ENCODE measurements at places on chromosomes 6 and 20.

DNA sequence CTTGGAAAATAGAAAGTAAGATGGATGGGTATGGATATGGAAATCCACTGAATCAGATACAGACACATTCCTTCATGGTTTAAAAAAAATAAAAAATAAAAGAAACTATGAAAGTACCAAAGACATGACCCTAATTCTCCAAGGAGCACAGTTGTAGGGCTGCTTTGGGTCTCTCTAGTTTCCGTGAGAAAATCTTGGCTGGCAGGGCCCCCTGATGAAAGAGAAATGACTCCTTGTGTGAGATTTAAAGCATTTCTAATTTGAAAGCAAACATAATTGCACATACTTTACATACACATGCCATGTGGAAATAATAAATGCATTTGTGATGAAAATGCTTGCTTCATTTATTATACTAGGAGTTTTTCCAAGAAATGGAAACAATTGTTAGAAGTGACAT lies 593.9 kb upstream of the BTBD3 start:
- DNase-seq: no peak

GRCh38 chr6:55674672-55675071 lies 95.7 kb upstream of the HMGCLL1 start:
- DNase-seq: no peak

DNA sequence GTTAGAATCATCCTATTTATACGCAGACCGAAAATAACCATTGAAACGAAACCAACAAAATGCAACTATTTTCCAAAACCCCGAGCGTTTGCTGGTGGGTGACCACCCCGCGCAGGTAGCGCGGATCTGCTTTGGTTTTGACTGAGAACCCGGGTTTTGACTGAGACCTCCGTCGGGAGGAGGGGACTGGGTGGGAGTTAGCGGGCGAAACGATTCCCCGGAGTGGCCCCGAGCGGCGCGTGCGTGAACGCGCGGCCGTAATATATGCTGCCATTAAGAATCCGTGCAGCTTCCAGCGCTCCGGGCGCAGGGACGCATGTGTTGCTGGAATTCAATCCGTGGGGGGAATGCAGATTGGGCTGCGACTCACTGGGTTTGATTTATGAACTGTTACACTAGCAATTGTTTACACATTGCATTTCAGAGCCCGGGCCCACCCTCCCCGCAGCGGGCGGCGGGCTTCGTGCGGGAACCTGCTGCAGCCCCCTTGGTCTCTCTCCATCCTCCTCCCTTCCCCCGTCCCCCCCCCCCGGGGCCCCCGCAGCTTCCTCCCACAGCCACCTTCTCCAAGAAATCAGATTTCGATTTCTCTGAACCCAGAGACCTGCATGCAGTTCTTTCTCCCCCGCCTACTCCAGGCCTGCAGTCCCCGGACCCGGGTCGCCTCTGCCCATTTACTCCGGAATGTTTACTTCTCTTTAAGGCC lies 9.9 kb downstream of the NRN1 start:
- DNase-seq: no peak

- DNase-seq: no peak
These were observed 48.5 kb downstream of the KIF13A start for GRCh38 chr6:17938901-17939300.

GRCh38 chr6:138920906-138921305 lies 67.1 kb downstream of the REPS1 start:
- DNase-seq: no peak

DNA sequence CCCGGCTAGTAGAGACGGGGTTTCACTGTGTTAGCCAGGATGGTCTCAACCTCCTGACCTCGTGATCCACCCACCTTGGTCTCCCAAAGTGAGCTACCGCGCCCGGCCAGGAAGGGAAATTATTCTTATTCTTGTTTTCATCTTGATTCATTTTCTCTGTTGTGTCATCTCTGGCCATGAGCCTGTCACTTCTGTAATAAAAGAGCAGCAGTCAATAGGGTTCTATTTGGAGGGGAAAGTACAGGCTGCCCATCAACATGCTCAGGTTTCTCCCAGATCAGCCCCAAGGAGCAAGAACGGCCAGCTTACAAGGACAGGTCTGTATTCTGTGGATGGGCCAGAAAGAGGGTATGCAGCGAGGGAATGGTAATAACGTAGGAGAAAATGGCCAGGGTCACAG lies 345.0 kb downstream of the PREX1 start:
- DNase-seq: no peak

DNA sequence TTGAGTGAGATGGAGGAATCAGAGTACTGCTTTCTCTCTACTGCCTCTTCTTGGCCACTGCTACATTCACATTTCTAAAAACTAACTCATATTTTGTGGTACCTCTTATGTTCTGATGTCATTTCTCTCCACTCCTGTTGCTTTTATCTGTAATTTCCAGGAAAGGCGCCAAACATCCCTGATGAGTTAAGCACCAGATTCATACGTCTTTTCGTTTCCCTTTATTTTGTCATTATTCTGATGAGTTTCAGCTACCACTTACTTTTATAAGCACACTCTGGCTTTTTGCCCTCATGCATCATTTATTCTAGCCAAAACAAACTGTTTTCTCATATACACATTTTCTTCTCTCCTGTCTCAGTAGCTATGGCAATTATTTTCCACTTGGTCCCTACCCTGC lies 680.0 kb downstream of the RNF144B start:
- no peak for DNase-seq

GRCh38 chr6:112801468-112802080 lies 454.4 kb downstream of the RFPL4B start:
- no peak for DNase-seq

GRCh38 chr20:57904314-57905105 lies 194.7 kb upstream of the PMEPA1 start:
- no peak for DNase-seq

GRCh38 chr20:2984028-2984501 lies 59.4 kb upstream of the GNRH2 start:
- DNase-seq: no peak

- DNase-seq: peak; percentile 30
These were observed at the start of gene ASCC3 for GRCh38 chr6:100880853-100881706. Gene ASCC3, minus strand, starts transcription at chr6:100881329. Its CDS starts 13,332 bp downstream, at chr6:100867997.

GRCh38 chr20:13338999-13339411 lies 117.9 kb downstream of the ISM1 start:
- no peak for DNase-seq

- DNase-seq: no peak
These were observed 143.6 kb downstream of the DST start for GRCh38 chr6:56499095-56499494.

GRCh38 chr6:168606722-168607121 lies 165.7 kb downstream of the SMOC2 start:
- DNase-seq: no peak

DNA sequence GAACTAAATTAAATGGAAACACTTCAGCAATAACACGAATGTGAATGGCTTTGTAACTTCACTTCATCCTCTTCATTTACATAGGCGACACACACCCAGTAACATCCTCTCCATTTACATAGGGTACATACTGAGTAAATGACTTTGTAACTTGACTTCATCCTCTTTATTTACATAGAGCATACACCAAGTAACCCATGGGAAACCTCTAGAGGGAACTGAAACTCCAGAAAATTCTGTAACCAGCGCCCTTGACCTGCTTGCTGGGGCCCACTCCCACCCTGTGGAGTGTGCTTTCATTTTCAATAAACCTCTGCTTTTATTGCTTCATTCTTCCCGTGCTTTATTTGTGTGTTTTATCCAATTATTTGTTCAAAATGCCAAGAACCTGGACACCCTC lies 81.6 kb upstream of the OPRM1 start:
- no peak for DNase-seq

DNA sequence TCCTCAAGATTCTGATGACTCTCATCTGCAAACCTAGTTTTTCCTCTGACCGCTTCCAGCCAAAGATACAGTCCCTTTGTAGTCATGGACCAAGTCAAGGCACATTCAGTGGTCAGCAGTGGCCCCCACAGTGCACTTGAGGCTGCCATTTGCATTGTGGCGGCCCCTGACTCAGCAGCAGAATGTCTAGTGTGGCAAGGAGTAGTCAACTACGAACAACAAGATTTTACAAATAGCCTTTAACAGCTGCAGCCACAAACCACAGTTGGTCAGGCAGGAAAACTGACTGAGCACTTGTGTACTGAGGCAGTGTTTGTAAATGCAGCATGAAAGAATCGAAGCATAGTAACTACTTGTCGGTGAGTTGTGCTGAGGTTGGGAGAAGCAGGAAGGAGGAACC lies 49.6 kb downstream of the SLC2A12 start:
- DNase-seq: no peak

- DNase-seq: no peak
These were observed 3.9 kb upstream of the CST9 start for GRCh38 chr20:23609486-23610109.

- no peak for DNase-seq
These were observed 222.1 kb upstream of the SULF2 start for GRCh38 chr20:48007351-48007750.

- DNase-seq: no peak
These were observed 10.0 kb upstream of the DTNBP1 start for GRCh38 chr6:15672818-15673217.

- DNase-seq: no peak
These were observed 38.3 kb downstream of the SNX3 start for GRCh38 chr6:108222504-108222903.

DNA sequence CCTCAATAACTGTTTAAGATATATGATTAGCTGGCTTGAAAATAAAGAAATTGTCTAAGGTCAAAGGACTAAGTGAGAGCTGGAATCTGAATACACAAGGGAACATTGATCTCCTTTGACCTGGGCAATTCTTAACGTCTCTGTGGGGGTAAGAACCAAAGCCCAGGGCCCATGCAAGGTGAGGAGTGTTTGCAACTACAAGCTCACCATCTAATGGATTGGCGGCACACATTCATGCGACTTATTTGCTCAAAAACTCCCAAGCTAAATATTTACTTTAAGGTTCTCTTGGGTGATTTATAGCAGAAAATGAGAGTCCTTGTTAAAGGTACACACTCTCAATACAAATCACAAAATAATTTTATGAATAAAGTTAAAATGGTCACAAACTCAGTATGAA lies 392.0 kb upstream of the FLRT3 start:
- no peak for DNase-seq

- no peak for DNase-seq
These were observed 52.4 kb downstream of the TMEM242 start for GRCh38 chr6:157270916-157271315.

DNA sequence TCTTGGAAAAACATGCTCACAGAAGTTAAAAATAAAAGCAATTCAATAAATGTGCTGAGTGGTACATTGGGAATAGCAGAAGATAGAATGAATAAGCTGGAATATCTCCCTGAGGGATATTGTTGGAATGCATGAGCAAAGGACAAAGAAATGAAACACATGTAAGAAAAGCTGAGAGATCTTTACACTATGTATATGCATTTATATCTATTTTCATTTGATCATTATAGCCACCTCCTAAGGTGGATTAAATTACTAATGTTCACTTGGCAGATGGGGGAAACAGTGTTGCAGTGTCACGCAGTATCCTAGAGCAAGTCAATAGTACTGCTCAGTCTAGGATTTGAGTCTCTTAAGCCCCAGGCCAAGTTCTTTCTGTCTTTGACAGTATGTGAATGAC lies 542.0 kb upstream of the MARCKS start:
- no peak for DNase-seq

DNA sequence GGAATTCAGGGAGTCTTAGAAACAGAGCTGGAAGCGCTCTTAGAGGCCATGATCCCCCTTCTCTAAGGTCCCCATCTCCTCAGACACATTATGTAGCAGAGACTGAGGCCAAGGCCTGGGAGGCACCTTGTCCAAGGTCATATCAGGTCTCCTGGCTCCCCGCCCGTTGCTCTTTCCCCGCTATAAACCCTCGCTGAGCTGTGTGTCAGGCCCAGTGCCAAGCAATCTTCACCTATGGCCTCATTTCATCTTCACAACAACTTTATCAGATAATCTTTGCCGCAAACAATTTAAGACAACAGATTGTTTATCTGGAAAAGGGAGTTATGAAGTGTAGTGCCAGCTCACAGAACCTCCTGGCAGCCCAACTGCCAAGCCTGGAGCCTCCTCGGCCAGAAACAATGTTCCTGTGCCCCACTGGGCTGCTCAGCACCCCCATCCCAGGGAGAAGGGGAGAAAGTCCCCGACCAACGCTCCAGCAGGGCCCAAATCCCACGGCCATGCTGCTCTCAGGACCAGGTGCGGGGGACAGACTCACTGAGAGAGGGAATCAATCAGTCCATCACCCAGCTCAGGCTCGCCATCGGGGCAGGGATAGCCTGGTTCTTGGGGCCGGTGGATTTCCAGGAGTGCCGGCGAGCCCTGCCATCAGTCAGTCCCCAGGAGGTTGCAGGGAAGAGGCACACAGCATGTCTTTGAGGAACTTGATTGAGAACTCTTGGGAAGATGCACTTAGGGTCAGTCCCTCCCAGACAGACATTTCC lies 16.9 kb upstream of the FANCE start:
- no peak for DNase-seq

DNA sequence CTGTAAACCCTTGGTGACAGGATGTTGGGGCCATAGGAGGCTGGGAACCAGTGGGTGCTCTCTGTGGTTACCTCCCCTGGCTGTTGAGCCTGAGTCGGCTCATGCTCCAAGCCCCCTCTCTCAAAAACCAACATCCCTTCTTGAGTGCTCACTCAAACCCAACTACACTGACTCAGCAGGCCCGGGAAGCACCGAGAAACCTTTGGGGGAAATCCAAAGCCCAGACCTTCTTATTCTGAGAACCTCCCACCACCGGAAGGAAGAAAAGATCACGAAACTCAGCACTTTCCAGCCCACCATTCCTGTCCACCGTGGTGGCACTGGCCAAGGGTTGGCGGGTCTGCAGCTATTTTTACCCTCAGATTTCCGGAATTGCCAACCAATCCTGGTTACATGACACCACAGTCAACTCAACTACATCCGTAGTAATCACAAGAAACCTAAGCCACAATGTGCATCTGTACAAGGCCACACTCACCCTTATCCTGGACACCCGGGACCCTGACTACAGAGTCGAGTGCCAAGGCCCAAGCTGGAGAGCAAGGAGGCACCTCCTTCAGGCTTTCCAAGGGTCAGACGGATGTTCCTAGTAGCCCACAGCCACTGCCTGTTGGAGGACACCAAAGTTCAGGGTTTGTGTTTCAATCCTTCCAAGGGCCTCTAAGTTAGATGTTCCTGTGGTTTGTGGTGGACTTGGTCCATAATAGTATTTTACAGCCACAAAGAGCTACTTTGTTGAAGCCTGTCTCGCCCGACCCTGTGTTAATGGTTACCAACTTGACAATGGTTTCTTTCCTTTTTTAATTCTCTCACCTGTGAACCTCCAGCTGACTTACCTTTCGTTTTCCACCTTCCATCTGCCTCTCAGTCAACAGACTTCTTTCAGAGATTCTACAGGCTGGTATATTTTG lies 317.0 kb downstream of the CDC5L start:
- DNase-seq: no peak

All from keratinocyte (primary cell).